ENCODE measurements at places on chromosomes 1 and 21.

- DNase-seq, result no peak
These were observed 205.6 kb downstream of the ATG4C start for GRCh38 chr1:62989497-62989896.

- DNase-seq, result no peak
These were observed 31.2 kb upstream of the TSPEAR start for GRCh38 chr21:44742418-44743153.

DNA sequence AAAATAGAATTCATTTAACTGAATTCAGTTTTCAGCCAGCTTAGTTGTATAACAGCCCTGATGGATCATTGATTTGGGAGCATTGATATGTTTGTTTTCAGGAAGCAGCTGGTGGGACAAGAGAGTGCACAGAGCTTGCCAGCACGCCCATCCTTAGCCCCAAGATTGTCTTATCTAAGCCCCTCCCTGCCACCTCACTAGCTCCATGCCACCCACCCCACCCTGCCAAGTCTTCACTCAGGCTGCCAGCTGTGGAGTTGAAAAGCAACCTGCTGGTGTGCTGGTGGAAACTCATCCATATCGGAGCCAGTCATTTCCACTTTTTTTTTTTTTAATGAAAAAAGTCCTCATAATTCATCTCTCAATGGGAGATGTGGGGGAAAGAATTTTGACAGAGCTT lies 11.8 kb downstream of the KIRREL1 start:
- no peak for DNase-seq

GRCh38 chr1:246302711-246303317 lies 204.3 kb downstream of the SMYD3 start:
- DNase-seq, result no peak

DNA sequence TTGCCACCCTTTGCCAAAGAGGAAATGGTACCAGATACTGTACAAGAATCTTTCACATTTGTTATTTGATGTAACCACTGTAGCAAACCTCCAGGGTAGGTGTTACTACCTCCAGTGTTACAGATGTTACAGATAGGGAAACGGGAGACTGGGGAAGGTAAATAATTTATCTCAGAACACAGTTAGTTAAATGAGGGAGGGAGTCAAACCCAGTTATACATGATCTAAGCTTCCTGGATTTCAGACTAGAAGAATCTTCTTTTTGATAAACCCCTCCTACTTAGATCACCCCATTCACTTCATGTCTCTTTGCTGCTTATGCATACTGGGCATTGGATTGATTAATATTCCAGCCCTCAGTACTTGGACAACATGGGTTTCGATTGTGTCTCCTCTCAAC lies 276.4 kb downstream of the HHAT start:
- DNase-seq, result no peak

GRCh38 chr1:75522389-75522788 lies 88.5 kb downstream of the SLC44A5 start:
- DNase-seq, result no peak
